ENCODE measurements at places on chromosomes 16 and 17. TPM values are rescaled to one million over a fixed set of nuclear protein-coding genes. Genes with fewer than 3 reads are reported as not detected.
A peak's percentile ranks its signal among the peaks of the same experiment; 100 is the strongest.

GRCh38 chr17:34024806-34025551 lies 230.1 kb upstream of the CCL2 start:
- no peak for DNase-seq

DNA sequence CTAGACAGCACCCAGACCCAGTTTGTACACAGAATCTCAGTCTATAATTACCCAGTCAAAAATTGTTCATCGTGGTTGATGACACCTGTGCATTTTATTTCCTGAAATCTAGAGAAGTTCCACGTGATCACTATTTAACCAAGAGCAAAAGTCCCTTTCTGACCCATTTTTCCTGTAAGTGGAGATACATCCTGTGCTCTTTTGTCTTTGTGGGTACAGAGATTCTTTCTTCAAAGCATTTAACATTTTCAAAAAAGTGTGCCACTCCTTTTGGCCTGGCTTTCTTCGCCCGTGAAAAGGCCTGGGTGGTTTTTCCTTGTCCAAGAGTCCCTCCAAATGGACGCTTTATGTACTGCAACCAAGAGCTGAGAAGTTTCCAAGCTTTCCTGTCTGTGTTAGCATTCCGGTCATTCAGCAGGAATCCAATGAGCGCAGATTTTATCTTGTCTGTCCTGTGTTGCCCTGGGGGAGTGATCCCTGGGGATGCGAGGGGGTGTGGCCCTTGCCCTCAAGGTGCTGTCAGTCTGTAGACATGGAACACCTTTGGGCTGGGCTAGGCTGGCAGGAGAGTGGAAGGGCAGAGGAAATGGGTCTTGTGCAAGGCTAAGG lies 161.1 kb upstream of the CACNG5 start:
- DNase-seq: peak; percentile 45

GRCh38 chr16:31042866-31043265 lies 9.5 kb downstream of the STX4 start:
- DNase-seq: no peak

The HS3ST3A1 gene
- 4.5 TPM for polyA plus RNA-seq

GRCh38 chr17:4834681-4835020 lies 1.5 kb downstream of the MINK1 start:
- DNase-seq: no peak

GRCh38 chr17:29589524-29590410 lies at the start of gene GIT1:
Gene GIT1 (minus strand): TSS chr17:29589648. CDS start chr17:29589378, 270 bp downstream.
- peak; percentile 75 for DNase-seq

Measured in left renal pelvis (tissue), 4 donors.